ENCODE measurements at places on chromosomes 16 and 17. TPM values are rescaled to one million over a fixed set of nuclear protein-coding genes. Genes with fewer than 3 reads are reported as not detected.

- DNase-seq = no peak
Measured at GRCh38 chr17:75831032-75831571, 13.1 kb downstream of the UNC13D start.

KRTAP3-1 gene
- total RNA-seq = not detected

GRCh38 chr17:62093188-62094155, 28.4 kb upstream of the MED13 start:
- DNase-seq = no peak

GRCh38 chr17:4393806-4394205, 27.3 kb upstream of the UBE2G1 start:
- DNase-seq = no peak

GRCh38 chr17:2453325-2453724, 52.5 kb upstream of the MNT start:
- DNase-seq = no peak

Data from activated naive CD4-positive, alpha-beta T cell treated with anti-CD3 and anti-CD28 coated beads, Interleukin-2, amount 50 U/mL, for 72 hours (primary cell).